Iris pigment epithelial cell (primary cell): ENCODE measurements at places on chromosomes 16 and 17.
A peak's percentile ranks its signal among the peaks of the same experiment; 100 is the strongest.

- DNase-seq = no peak
These were observed 84.5 kb downstream of the SOX9 start for GRCh38 chr17:72205357-72205756.

- no peak for DNase-seq
These were observed 24.0 kb downstream of the LLGL2 start for GRCh38 chr17:75549246-75550138.

- no peak for DNase-seq
These were observed 81.2 kb downstream of the CREBBP start for GRCh38 chr16:3799354-3799753.

DNA sequence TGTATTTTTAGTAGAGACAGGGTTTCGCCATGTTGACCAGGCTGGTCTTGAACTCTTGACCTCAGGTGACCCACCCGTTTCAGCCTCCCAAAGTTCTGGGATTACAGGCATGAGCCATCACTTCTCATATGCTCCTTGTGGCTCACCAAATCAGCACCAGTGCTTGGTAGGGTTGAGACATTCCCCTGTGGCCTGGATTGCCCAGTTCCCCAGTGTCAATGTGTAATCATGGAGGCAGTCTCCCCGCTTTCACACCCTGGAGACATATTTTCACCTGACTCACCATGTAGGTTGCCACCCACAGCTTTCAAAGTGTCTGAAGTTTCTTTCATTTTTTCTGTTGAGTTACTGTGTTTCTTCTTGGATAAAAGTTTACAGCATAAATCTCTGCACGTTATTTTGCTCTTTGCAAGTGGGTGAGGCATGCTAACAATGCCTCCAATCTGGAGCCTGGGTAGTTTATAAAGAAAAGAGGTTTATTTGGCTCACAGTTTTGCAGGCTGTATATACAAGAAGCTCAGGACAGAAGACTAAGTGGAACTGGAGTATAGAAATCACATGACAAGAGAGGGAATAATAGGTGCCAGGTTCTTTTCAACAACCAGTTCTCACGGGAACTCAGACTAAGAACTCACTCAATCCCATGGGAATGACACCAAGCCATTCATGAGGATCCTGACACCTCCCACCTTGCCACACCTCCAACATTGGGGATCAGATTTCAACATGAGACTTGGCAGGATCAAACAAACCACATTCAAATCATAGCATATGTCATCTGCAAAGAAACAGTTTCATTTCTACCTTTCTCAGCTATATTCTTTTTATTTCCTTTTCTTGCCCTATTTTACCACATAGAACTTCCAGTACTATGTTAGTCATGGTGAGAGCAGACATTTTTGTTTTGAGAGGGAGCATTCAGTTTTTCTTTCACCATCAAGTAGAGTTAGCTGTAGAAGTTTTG is 113.2 kb downstream of the PHKB start:
- DNase-seq = peak; percentile 82

- DNase-seq = no peak
These were observed 8.1 kb upstream of the ATP2A3 start for GRCh38 chr17:3972281-3972731.

DNA sequence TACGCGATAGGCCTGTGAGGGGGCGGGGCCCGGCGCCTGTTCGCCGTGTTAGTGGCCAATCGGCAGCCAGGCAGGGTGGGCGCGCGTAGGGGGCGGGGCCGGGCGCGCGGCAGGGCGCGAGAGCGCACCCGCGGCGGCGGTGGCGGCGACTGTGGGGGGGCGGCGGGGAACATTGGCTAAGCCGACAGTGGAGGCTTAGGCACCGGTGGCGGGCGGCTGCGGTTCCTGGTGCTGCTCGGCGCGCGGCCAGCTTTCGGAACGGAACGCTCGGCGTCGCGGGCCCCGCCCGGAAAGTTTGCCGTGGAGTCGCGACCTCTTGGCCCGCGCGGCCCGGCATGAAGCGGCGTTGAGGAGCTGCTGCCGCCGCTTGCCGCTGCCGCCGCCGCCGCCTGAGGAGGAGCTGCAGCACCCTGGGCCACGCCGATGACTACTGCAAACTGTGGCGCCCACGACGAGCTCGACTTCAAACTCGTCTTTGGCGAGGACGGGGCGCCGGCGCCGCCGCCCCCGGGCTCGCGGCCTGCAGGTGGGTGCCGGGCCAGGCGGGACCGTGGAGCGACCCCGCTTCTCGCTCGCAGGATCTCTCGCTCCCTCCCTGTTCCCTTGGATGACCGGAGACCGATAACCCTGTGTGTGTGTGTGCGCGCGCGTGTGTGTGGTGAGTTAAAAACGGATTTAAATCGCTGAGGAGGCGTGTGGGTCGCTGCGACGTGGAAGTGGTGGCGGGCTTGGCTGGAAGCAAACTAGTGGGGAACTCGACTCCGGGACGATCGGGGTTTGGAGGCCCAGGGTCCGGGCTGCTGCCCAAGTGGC is at the start of gene NFATC3:
Gene NFATC3, plus strand, starts transcription at position 112 of the 813 bp plus-strand sequence. Its CDS starts 312 bp downstream, at position 424.
- DNase-seq = peak; percentile 96

DNA sequence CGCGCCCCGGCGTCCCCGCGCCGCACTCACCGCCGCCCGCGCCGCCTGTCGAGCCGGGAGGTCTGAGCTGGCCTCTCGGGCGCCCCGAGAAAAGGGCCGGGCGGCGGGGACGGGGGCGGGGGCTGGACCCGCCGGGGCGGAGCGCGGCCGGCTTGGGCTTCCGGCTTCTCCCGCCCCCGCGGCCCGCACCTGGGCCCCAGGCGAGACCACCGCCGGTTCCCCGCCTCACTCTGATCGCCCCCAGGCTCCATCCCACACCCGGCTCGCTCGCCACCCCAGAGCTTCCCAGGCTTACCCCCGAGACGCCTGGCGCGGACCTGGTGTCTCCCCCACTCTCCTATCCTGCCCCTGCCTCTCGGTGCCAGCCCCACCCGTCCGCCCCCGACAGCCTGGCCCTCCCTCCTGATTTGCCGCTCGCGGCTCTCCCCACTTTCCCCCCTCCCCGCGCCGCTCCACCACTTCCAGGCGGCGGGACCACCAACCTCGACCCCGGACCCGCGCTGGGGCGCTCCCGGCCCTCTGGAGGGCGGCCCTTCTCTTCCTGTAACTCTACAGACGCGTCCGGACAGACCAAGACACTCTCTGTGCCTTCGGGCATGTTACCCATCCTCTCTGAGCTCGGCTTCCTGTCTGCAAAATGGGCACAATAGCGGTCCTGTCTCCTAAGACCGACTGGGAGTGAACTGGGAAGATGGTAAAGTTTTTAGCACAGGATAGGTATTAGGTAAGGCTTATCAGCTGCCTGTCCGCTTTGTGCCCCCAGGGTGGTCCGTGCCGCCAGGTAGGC is at the start of gene LITAF:
Gene LITAF, minus strand, starts transcription at position 64 of the 787 bp plus-strand sequence. CDS start 30,189 bp downstream, outside the sequence.
- peak; percentile 50 for DNase-seq

GRCh38 chr17:79331492-79331891 is 256.9 kb downstream of the ENGASE start:
- DNase-seq = no peak
